Fibroblast of lung (primary cell): ENCODE measurements at places on chromosomes 5 and 9.
A peak's percentile ranks its signal among the peaks of the same experiment; 100 is the strongest.

DNA sequence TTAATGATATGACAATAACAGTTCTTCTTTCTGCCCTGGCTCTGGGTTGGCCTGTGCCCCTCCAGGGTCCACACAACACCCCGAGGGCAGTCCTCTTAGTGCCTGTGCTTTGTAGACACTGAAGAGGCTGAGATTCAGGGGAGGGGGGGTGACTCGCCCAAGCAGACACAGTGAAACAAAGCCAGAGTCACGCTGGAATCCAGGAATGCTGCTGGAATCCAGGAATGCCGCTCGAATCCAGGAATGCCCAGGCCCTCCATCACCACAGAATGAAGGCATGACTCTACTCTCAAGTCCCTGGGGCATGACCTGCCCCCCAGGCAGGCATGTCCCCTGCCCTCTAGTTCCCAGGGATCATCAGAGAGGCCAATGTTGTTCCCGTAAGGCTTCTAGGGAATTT, 73.1 kb downstream of the LRSAM1 start:
- DNase-seq = peak; percentile 85

- DNase-seq = no peak
Observed at GRCh38 chr9:84266087-84266561, 74.4 kb downstream of the SLC28A3 start.

DNA sequence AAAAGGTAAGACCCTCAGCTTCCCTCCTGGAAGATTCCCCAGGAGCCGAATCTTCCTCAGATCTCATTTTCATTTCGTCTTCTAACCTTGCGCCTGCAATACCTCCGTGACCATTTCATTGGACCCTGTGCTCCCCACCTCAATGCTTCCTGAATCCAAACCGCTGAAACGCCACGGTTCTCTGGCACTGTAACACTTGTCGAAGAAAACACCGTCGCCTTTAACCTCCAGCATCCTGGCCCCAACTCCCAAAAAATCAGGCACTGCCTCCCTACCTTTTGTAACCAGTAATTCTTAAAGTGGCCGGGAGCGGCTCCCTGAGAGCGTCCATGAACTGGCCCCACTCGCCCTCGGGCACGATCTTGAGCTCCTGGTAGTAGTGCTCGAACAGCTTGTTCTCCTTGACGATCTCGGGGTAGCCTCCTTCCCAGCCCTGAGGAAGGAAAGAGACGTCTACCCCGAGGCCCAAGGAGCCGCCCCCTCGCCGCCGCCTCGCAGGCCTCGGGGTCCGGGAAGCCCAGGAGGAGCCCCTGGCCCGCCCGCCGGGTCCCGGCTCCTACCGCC, 438 bp downstream of the NSUN2 start:
- DNase-seq = no peak

DNA sequence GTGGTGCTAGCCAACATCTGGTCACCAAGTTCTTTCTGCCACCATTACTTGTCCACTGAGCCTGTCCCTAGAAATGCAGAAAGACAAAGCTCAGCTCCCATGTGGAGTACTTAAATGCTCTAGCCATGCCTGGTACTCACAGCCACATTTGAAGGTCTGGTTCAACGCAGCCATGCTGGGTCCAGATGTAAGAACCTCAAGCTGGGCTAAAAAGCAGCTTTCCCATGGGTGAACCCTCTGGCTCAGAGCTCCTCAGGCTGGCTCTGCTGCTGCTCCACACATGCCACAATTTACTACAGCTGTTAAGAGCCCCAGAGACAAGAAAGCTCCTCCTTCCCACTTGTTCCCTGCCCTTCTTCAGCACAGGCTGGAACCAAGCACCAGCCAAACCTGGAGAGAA, 97.1 kb upstream of the LRRTM2 start:
- DNase-seq = no peak

GRCh38 chr5:89293810-89294209, 410.8 kb upstream of the MEF2C start:
- DNase-seq = peak; percentile 42

- DNase-seq = no peak
Observed at GRCh38 chr9:113817171-113817570, 58.9 kb upstream of the ZNF618 start.

GRCh38 chr5:150609843-150610584, 30.4 kb upstream of the SYNPO start:
- no peak for DNase-seq

DNA sequence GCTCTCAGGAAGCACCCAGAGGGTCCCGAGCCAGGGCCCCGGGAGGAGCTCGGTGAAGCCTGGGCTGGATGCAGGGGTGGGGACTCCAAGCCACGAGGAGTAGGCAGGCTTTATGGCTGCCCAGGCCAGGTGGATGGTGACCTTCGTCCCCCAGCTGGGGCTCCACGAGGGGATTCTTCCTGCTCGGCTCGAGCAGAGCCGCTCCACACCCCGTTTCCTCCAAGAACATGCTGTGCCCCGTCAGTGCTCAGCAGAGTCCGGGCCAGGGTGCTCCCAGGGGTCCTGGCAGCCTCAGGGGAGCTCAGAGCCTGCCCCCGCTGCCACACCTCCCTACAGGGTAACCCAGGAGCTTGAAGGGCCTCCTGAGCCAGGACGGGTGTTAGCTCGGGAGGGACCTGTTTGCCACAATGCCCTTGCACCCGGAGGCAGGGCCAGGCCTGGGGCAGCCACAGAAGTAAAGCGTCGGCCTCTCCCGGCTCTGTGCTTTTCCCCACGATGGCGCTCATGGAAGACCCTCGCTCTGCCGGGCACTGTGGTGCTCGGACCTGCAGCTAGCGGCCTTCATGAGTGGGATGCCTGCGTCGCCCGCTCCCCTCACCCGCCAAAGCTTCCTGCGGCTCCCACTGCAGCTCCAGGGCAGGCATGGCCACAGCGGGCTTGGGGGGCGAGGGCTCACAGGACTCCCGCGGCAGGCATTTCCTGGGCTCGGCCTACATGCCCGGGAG, 86.8 kb downstream of the KCNT1 start:
- no peak for DNase-seq

GRCh38 chr9:134491196-134491835, 150.3 kb upstream of the COL5A1 start:
- no peak for DNase-seq

DNA sequence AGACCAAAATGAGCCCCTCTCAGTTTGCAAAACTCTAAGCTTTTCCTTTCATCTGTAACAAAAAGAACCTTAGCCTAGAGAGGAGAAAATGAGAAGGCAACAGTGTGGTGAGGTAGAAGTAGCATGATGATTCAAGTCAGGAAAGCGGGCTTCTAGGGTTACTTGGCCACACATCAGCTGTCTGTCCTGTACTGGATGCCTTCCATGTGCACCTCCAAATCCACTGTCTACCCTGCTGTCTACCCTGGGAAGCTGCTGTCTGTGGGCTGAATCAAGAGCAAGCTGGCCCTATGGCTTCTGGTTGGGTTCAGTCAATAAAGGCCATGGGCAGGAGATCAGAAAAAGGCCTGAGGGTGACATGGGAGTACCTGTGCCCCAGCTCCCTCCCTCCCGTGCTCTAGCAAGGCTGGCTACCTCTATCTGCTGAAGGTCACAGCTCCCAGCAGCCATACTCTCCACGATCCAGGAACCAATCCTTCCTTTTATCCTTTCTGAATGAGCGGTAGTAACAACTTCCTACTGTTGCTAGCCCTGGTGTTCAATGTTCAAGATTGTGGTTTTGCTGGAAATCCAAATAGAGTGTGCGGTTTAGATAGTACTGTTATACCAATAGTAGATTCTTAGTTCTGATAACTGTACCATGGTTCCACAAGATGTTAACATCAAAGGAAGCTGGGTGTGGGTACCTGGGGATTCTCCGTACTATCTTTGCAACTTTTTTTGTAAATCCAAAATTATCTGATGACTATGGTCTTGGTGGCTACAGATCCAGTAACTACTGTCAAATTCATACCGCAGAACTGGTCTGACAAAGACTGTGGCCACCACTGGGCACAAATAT, 191.0 kb downstream of the ESM1 start:
- no peak for DNase-seq

DNA sequence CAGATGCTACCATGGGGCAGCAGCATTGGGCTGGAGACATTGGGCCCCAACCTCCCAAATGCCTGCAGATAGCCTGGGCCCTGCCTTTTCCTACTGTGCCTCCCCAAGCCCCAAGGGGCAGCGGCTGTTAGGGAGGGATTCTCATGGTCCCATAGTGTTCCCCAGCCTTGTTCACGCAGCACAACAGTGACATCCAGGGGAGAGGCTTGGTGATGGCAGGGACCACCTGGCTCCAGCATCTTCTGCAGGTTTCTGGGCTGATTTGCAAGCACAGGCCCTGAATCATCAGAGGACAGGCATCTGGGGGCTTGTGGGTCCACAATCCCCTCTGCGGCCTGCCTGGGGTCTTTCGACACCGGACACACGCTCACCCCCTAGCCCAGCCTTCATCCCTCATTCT, 354.6 kb downstream of the SLIT3 start:
- DNase-seq = no peak

GRCh38 chr5:6686915-6687409, 26.3 kb upstream of the TENT4A start:
- peak; percentile 51 for DNase-seq

DNA sequence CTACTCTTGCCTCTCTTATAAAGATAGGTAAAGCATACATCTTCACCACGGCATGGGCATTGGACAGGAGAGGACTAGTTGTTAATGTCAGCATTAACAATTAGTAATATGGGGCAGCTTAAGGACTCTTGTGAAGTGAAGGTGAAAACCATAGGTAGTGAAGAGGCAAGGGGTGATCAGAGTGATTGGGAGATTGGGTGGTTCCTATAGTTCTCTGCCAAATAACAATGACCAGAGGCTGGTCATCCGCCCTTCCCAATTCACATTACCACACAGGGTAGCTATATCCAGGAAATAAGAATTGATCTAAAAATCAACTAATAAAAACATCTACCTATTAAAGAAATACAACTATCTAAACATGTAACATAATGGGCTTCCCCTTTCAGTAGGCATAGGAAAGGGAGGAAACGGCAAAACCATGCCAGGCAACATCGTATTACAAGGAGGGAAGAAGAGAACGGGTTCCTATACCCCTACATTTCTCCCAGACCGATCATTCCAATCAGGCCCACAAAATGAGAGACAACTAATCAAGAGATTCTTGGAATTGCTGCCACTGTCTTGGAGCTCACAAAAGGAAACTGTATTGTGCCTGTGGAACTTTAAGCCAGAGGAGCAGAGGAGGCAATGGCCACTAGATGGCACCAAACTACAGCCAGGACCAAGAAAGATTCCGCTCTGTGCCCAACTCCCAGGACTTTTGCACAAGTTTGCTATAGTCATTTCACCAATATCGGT, 121.6 kb downstream of the FBXL17 start:
- DNase-seq = peak; percentile 87

DNA sequence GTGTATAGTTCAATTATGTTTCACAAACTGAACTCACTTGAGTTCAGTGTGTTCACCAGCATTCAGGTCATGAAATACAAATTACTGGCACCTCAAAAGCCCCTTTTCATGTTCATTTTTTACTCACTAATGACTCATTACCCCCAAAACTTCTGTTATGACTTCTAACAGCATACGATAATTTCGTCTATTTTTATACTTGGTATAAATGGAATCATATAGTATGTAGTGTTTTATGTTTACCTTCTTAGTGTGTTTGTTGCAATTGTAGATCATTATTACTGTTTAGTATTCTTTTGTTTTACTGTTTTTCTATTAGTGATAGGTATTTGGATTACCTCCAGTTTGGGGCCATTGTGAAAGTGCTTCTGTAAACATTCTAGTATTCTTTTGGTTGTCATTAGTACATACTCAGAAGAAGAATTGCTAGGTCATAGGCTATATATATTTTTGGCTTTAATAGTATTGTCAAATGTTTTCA, 33.4 kb downstream of the DDX4 start:
- no peak for DNase-seq

GRCh38 chr5:145752947-145753346, 82.2 kb downstream of the PRELID2 start:
- DNase-seq = peak; percentile 65

GRCh38 chr5:74056789-74057164, 430.8 kb downstream of the ARHGEF28 start:
- DNase-seq = peak; percentile 34

GRCh38 chr9:18393340-18394130, 80.4 kb upstream of the ADAMTSL1 start:
- DNase-seq = peak; percentile 97

DNA sequence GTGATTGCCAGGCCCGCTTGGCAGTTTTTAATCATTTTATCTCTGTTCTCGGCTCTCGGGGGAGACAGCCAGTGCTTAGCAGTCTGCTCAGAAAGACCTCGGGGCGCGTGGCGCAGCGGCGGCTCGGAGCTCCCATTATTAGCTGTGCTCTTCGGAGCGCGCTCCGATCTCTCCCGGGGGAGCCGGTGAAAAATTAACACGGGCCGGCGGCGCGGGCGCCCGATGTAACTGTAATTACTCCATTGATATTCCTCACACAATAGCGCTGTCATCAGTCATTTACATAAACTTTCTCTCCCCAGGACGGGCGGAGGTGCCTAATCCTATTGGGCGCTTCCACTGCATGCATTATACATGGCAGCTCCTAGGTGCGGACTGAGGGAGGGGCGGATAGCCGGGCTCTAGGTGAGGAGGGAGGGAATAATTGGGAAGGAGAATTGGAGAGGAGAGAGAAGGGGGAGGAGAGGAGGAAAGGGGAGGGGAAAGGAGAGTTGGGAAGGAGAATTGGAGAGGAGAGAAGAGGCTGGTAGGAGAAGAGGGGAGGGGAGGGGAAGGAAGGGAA, 24.9 kb downstream of the LMX1B start:
- DNase-seq = no peak

DNA sequence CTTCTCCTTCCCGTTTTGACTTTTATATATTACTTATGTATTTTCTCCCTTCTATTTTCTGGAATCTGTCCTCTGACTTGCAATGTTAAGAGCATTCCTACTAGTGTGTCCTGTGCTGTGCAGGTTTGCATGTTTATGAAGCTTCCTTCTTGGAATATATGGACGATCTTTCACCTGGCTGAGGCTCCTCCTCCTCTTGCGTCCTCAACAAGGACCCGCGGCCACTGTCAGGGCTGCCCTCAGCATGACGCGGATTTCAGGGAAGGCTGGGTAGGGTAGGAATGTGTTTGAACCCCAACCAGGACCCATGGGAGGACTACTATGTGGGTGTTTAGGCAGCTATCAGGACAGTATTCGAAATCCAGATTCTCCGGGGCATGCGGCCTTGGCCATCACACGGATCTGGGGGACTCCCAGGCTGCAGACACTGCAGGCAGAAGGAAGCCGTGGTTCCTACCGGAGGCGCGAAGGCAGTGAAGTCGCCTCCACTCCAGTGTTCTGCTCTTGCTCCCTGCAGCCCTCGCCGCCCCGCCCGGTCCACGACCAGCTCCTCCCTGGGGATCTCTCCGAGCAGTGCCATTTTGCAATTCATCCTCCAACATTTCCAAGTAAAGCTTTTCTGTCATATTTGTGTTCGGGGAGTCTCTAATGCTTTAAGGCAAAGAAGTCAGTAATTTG, 37.0 kb upstream of the OSMR start:
- DNase-seq = no peak

GRCh38 chr5:149149942-149150341, 8.6 kb downstream of the ABLIM3 start:
- DNase-seq = no peak

- no peak for DNase-seq
Observed at GRCh38 chr9:93324191-93324834, 127.2 kb upstream of the FAM120A start.
